ENCODE measurements at places on chromosomes 16 and 17.

GRCh38 chr16:72972878-72973571, 74.9 kb downstream of the ZFHX3 start:
- DNase-seq, result no peak

DNA sequence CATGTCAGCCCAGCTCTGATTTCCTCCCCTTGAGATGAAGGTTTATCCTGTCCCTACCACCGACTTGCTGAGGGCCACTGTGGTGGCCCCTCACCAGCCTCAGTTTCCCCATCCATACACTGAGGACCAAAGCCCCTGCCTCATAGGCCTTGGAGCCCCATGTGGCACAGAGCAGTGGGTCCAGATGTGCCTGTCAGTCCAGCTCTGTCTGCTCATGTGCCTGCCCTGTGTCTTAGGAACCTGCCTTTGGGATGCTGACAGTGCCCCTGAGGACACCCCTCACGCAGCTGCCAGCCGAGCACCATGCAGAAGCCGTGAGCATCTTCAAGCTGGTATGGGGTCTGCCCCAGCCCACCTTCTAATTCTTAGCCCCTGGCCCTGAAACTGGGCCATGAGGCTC, 35.7 kb downstream of the MYO15A start:
- no peak for DNase-seq

DNA sequence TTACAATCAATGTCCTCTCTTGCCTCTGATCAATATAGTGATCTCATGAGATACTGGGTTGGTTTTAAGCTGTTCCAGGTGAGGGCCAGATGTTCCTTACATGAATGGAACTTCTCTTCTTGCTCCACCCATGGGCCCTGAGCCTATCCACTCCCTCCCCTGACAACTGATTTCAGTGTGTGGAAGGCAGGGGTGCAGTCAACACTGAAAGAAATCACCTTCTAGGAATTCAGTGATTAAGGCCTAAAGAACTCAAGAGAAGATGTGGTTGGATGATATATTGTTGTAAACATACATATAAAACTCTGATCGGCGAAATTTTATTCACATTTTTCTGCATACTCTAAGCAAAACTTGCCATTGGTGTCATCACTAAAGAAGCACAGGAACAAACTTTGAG, 6.7 kb upstream of the GOSR2 start:
- no peak for DNase-seq

GRCh38 chr16:85138825-85139627, 26.8 kb upstream of the CIBAR2 start:
- DNase-seq, result no peak

GRCh38 chr17:55710410-55710809, 12.3 kb downstream of the TMEM100 start:
- DNase-seq, result no peak

- DNase-seq, result no peak
Observed at GRCh38 chr16:87067003-87067556, 250.1 kb downstream of the C16orf95 start.

DNA sequence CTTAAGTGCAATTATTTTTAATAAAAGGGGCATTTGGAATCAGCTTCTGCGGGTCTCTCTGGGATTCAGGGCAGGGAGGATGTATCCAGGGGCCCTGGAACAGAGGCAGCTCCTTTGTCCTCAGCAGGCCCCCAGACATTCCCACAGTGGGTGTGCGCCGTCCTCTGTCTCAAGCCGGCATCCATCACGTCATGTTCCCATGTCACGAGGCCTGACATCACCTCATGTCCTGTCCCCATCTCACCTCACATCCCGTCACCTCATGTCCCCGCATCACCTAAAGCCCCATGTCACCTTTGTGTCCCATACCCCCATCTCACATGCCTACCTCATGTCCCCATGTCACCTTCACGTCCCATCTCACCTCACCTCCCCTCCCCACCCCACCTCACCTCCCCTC, 18.5 kb downstream of the GAA start:
- DNase-seq, result no peak

DNA sequence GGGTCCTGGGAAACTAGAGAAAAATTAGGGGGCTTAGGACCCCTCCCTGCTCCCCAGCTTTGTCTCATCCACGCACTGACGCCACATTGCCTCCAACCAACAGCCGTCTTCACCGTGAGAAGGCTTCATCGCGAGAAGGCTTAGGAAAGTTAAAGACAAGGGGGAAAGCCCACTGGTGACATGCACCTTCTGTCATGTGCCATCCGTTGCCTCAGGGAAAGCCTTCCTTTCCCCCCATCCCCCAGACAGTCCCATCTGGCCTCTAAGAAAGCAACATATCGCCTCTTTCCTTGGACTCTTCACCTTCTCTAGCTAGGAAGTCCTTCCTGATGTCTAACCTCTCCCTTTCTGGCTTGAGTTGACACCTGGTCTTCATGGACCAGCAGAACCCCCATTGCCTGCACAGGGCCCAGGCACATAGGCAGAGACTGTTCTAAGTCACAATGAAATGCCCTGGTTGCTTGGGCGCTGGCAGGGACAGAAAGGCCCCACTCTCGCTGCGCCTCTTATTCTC, 2.1 kb downstream of the FOXN1 start:
- DNase-seq, result no peak

DNA sequence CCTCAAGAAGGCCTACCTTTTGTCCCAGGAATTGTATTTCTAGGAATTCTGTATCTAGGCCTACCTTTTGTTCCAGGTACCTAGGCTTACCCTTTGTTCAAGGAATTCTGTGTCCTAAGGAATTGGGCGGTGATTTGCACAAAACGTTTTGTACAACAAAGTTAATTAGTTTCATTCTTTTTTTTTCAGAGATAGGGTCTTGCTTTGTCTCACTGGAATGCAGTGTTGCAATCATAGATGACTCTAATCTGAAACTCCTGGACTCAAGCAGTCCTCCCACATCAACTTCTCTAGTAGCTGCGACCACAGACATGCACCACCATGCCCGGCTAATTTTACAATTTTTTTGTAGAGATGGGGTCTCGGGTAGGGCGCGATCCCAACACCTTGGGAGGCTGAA, 7.0 kb downstream of the CDR2L start:
- DNase-seq, result no peak

DNA sequence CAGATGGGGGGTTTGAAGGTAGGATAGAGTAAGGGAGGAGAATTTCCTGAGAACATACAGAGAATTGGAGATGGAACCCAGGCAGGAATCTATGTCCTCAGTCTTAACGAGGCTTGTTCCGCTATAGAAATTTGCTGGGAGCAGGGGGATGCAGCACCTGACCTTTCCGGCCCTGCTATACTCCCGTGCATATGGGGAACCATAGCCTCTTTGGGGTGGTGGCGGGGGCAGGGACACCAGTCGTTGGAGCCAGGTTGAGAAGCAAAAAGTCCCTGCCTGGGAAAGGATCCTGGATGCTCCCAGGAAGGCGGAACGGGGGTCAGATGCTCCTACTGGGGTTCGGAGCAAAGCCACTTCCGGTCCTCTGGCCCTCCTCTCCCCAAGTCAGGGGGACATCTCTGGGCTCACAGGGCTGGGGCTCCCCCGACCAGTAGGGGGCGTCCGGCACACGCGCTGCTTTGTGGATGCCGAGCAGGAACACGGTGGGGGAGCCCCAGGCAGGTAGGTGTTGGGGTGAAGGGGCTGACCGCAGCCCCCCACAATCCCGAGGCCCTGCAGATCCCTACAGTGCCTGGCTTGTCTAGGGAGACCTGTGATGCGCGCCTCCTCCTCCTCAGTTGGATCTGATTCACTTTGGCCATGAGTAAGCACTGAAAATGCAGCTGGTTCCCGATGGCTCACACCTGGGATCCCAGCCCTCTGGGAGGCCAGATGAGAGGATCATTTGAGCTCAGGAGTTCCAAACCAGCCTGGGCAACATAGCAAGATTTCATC, 15.5 kb upstream of the TFAP4 start:
- peak; percentile 82 for DNase-seq

DNA sequence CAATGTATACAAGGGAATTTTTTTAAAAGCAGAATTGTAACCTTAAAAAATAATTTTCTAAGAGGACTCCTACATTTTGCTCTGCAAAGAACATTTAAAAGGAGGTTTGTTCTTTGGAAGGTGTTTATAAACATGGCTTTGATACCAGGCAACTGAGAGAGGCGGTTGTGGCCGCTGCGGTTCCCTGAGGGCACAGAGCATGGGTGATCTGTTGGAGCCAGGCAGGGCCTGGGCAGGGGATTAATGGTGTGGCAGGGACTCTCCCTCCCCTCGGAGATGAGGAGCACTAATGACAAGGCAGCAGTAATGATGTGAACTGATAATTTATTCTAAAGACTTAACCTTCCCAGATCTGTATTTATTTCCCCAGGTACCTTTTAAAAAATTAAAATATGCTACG, 65.4 kb downstream of the WWP2 start:
- no peak for DNase-seq

DNA sequence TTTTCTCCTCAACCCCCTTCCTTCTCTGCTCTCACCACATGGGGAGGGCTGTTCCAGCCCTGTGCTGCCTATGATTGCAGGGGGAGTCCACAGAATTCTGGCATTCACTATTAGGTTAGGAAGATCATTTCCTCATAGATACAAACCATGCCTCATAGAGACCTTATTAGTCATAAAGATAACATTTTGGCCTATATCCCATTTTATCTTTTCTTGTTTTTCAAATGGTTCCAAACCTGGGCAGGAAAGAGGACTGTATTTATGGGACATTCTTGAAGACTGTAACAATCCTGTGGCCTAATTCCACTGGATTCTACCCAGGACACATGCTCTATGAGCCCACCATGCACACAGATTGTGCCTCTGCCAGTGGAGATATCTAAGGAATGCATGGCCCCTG, 51.7 kb downstream of the ASIC2 start:
- no peak for DNase-seq

- no peak for DNase-seq
Observed at GRCh38 chr17:57021226-57021940, 43.5 kb downstream of the SCPEP1 start.

DNA sequence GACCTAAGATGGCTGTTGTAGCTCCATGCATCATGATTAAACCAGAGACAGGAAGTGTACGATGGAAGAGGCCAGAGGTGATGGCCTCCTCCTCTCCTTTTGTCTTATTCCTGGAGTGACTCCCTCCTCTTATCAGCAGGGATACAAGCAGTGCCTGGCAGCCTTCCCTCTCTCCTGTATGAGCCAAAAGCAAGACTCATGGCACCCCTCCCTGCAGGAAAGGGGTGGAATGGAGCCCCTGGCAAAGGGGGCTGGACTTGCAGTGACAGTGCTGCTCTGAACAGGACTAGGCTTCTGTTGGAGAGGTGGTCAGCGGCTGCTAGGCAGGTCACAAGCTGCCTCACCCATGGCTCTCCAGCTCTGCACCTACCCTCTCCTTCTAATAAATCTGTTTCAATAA, 8.4 kb downstream of the TXNL4B start:
- DNase-seq, result no peak

DNA sequence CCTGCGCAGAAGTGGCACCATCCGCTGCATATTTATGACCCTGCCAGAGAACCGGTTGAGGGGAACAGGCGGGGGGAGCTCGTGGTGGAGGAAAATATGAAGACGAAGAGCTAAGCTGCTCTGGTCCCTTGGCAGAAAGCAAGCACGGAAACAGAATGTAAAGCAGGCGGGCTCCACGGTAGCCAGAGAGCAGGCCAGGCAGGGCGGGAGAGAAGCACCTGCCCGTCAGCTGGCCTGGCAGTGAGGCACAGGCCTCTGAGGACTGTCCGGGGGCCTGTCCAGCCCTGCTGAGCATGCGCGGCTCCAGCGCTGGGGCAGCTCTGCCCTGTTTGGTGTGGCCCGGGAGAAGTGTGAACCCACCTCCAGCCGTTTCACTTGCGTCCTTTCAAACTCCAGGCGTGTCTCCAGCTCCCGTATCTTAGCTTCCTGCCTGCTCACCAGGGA, 46.7 kb downstream of the PIPOX start:
- no peak for DNase-seq

DNA sequence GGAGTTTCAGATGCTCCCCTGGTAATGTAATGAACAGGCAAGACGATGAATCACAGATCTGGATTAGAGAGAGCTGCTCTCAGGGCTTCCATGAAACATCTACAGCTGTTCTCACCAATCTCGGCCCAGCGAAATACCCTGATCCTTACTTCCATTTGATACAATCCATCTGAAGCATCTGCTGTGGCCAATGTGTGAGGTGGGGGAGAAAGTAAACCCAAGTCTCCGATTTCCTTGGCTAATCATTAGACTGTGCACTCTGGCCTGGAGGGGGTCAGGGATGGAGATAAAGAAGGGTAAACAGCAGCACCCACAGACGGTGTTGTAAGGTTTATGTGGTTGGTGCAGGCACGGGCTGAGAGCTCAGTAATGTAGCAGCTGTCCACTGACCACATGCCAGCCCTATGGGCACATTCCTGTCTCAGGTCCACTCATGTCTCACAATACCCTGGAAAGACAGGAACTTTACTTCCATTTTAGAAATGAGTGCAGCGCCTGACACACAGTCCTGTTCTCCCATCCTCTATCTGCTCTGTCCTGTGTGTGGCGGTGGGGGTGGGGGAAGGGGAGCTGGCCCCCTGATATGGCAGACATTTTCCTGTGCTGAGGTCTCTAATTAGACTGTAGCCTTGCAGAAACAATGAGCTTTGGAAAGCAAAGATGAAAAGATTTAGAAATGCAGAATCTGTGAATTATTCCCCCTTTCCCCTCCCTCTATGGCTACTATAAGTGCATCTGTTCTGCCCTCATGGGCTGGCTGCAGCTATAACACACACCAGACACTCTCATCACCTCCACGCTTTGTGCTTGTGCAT, 48.3 kb upstream of the ERN1 start:
- DNase-seq, result no peak

GRCh38 chr16:12267491-12267890, 291.0 kb downstream of the SNX29 start:
- no peak for DNase-seq

DNA sequence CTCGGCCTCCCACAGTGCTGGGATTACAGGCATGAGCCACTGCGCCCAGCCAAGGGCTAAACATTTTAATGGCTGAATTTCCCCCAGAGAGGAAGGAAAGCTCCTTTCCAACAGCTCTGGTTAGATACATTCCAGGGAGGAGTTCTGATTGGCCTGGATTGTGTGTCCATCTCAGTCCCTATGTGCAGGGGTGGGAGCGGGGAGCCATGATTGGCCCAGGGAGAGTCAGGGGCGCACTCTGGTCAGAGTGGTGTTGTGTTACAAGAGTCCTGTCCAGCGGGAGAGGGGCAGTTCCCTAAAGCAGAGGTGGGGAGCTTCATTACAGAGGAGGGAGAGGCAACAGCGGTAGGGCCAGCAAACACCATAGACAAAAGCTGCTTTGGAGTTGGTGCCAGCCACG, 75.0 kb downstream of the RAP1GAP2 start:
- DNase-seq, result no peak

- no peak for DNase-seq
Observed at GRCh38 chr16:68374246-68374805, 63.5 kb downstream of the PRMT7 start.

Measured in activated CD4-positive, alpha-beta T cell treated with anti-CD3 and anti-CD28 coated beads, Interleukin-2, amount 10 ng/mL, durations not matched to agents 7 days and 5 days (primary cell).